ENCODE measurements at places on chromosomes 3 and 15.

- no peak for DNase-seq
Measured at GRCh38 chr3:44761101-44761423, 357 bp downstream of the KIAA1143 start.

DNA sequence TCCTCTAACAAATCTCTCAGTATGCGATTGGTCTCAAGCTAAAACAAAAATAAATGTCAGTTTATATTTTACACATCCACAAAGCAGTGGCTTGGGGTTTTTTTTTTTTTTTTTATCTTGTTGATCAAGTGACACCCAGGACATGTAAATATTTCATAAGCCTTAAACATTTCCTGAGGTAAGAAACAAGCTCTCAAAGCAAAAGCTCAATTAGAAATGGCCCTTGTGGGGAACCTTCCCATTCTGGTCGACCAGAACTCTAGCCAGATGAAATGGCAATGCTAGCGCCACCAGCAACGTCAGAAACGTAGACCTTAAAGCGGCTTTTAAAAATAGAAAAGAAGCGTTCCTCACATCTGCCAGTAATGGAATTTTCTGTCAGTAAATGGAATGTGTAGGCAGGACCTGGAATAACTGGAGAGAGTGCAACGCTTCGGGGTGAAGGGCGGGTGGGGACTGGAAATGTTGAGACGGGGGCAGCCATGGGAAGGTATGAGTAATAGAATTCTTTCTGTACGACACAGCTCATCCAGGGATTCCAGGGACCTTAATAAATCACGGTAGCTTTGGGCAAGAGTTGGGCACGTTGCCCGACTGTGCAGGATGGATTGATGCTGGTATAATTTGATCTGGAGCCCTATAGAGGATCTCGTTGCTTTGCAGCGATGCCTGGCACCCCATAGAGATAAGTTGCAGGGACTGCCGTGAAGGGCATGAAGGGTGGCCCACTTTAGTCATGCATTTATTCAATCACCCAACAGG lies 44.4 kb downstream of the BTD start:
- no peak for DNase-seq

- no peak for DNase-seq
Measured at GRCh38 chr3:9499455-9500107, 54.0 kb downstream of the LHFPL4 start.

DNA sequence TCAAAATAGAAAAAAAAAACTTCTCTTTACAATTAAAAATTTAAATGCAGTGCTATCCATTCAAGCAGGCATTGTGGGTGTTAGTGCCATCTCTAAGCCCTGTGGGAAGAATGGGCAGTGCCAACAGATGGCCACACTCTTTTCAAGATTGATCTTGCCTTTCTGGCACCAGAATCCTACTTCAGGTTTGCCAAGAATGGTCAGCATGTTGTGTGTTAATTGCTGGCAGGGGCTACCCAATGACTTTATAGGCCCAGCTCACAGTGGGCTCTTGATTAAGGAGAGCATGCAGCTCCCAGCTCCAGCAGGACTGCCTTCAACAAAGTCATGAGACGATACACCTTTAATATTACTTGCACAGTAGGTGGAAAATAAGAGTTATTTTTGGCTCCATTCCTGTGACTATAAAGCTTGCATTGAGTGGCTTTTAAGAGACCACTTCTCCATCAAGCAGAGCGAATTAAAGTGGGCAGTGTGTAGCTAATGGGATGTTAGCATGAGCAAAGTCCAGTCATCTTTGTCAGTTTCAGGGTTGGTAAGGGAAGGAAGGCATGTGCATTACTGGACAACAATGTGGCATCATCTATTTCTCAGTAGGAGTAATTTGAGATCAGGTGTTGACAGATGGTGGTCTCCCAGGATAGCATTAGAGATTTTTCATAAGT lies 476.8 kb downstream of the C3orf38 start:
- no peak for DNase-seq

GRCh38 chr3:49606427-49606826 lies 52.1 kb downstream of the BSN start:
- no peak for DNase-seq

DNA sequence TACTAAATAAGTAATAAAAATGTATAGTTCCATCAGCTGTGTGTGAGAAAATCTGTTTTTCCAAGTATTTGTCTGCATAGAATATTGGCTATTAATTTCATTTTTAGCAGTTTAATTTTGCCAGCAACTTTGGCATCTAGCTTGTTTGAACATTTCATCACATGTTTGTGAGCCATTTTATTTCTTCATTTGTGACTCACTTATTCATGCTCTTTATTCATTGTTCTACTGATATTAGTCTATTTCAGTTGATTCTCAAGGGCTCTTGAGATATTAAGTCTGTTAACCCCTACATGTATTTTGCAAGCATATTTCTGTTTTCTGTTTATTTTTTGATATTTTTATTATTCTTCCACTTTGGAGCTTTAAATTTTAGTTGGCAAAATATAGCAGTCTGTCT lies 74.0 kb upstream of the PHLDB2 start:
- DNase-seq = no peak

- DNase-seq = no peak
Measured at GRCh38 chr15:73985101-73985873, 6.8 kb downstream of the STOML1 start.

DNA sequence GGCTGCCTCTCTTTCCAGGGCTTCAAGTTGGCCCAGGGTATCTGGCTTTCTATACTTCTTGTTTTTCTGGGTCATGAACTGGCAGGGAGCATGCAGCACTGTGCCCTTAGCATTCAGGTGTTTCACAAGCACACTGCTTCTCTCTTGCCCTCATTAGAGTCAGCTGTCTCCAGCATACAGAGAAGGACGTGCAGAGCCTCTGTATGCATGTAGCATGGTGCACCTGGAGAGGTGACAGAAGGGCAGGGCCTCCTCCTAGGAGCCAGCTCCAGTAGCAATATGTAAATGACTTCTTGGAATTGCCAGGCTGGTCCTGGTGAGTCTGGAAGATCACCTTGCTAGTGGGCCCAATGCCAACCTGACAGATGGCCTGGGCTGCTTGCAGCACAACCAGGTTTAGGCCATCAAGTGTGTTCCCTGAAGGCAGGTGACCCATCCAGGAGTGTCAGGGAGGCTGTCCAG lies 44.8 kb upstream of the ATP2C1 start:
- no peak for DNase-seq
